Transverse colon (tissue), 4 donors: ENCODE measurements at places on chromosomes 13 and 19. TPM values are rescaled to one million over a fixed set of nuclear protein-coding genes. Genes with fewer than 3 reads are reported as not detected.

The ZMYM2 gene
- total RNA-seq, result 61.0 TPM

The TNFSF9 gene
- 0.95 TPM for total RNA-seq

The SERP2 gene
- total RNA-seq, result not detected

The INTS6 gene
- 25.7 TPM for total RNA-seq

The BEST2 gene
- total RNA-seq, result 147 TPM

The SLC25A23 gene
- 199 TPM for total RNA-seq

The ZNF536 gene
- total RNA-seq, result 1.00 TPM

The NCR1 gene
- total RNA-seq, result 1.9 TPM

The BORA gene
- total RNA-seq, result 8.9 TPM

The PODNL1 gene
- 15.3 TPM for total RNA-seq

The METTL21C gene
- total RNA-seq, result not detected

The KCNN1 gene
- total RNA-seq, result not detected

The MEDAG gene
- 8.7 TPM for total RNA-seq

DNA sequence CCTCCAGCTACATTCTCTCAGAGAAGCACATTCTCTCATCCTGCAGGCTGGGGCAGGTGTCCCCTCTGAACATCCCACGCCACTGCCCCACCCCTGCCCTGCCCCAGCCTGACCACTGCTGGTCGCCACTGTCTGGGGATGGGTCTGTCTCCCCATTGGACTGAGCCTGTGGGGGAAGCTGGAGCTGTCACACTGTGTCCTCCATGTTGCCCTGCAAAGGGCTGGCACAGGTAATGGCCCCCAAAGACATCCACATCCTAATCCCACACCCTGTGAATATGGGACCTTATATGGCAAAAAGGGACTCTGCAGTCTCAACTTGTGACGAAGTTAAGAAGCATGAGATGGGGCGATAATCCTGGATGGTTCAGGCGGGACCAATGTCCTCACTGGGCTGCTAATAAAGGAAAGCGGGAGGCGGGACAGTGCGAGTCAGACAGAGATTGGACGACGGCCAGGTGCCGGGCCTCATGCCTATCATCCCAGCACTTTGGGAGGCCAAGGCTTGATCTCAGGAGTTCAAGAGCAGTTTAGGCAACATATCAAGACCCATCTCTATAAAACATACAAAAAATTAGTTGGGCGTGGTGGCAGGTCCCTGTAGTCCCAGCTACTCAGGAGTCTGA, 9.1 kb downstream of the AP2S1 start:
- DNase-seq, result peak; percentile 39

DNA sequence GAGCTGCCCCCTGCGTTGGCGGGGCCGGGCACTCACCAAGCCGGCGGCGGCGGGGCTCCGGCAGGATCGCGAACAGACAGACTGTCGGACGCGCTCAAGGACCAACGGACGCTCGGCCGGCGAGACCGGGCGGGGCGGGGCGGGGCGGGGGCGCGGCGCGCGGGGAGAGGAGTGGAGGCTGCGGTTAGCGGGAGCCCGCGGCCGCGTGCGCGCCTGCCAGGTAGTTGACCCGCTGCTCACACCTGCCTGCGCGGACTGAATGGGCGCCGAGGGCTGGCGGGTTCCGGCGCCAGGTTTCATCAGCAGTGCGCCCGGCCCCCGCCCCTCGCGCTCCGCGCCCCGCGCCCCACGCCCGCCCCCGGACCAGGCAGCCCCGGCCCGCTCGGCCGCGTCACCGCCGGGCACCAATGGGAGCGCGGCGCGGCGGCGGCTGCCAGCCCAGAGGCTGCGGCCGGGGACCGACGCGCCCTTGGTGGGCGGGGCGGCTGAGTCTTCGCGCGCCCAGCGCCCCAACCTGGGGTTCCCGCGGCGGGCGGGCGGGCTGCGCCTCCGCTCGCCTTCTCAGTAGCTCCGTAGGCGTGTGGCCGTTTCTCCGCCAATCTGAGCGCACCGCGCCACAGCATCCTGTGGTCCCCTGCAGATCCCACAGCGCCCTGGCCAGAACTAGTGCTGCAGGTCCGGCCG, at the start of gene SLC7A1:
Gene SLC7A1, minus strand, starts transcription at position 309 of the 684 bp plus-strand sequence. CDS start 59,500 bp downstream, outside the sequence.
- DNase-seq, result peak; percentile 85

DNA sequence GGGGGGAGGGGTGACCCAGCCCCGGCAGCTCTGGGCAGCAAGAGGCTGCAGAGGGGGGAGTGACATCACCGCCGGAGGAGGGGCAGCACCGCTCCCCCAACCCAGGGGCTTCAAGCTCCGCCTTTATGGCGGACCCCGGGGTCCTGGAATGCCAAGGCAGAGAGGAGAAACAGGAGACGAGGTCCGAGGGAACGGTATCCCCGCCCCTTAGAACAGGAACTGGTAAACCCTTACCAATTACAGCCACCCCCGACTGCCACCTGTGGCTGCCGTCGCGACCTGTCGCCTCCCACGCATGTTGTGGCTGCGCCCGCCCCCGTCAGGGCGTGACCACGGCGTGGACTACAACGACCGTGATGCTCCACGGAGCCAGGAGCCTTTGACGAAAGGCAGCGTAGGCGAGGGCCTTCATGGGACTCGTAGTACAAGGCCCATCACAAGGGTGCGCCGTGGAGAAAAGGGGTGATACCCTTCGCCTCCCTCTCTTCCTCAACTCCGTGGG, 4.1 kb upstream of the KCNC3 start:
- DNase-seq, result peak; percentile 88

DNA sequence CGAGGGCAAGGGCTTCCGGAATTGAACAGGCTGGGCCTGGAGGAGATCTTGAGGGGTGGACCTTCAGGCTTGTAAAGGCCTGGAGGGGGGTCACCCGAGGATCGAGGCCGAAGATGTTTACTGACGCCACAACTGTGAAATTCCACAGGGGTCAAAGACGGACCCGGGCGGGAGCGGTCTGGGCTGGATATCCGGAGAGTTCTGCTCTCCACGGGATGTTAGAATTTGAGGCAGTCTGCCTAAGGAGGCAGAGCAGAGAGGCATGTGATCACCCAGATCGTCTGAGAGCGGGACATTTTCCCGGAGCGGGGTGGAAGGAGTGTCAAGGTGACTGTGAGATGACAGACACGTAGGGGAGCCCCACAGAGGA, 13.2 kb downstream of the KLHL26 start:
- DNase-seq, result no peak

GRCh38 chr19:30692181-30692811, 320.1 kb downstream of the ZNF536 start:
- DNase-seq, result no peak

DNA sequence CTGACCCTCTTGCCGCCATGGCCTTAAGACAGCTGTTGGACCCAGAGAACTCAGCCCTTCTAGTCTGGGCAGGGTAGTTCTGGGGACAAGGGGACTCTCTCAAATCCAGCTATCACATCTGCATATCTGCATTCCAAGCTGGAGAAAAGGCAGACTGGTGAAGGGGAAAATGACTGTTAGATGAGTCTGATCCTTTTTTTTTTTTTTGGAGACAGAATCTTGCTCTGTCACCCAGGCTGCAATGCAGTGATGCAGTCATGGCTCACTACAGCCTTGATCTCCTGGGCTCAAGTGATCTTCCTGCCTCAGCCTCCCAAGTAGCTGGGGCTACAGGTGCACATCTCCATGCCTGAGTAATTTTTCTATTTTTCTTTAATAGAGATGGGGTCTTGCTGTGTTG, 114.3 kb downstream of the SIPA1L3 start:
- DNase-seq, result no peak

DNA sequence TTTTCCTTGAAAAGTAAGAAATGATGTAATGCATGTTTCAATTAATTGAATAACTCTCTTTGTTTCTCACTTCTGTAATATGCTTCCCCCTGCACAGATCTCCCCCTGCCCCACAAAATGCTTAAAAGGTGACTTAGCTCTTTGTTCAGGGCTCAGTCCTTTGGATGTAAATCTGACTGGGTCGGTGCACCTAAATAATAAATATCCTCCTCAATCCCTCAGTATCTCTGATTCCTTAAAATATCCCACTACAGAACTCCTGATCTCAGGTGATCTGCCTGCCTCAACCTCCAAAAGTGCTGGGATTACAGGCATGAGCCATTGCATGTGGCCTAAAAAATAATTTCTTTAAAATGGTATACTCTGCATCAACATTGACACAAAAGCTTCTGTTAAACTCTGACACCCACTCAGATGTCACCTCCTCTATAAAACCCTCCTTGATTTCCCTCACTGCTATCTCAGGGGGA, 107.0 kb downstream of the ZNF429 start:
- DNase-seq, result no peak

DNA sequence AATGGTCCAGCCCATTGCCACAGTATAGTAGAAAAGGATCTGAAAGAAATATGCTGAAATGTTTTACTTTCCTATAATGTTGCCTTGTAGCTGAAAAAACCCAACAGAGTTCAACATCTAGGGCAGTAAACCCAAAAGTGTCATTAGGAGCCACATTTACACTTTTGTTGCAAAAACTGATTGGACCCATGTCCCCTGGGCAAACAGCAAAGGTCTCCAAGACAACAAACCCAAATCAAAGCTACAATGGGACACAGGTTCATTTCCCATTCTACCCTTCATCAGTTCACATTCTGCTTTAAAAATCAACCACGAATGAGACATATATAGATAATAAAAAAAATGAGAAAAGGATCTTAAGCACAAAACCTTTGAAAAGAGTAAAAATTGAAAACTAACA, 744.8 kb downstream of the PCDH17 start:
- DNase-seq, result no peak

- DNase-seq, result no peak
Measured at GRCh38 chr19:16376649-16377048, 52.0 kb downstream of the KLF2 start.

DNA sequence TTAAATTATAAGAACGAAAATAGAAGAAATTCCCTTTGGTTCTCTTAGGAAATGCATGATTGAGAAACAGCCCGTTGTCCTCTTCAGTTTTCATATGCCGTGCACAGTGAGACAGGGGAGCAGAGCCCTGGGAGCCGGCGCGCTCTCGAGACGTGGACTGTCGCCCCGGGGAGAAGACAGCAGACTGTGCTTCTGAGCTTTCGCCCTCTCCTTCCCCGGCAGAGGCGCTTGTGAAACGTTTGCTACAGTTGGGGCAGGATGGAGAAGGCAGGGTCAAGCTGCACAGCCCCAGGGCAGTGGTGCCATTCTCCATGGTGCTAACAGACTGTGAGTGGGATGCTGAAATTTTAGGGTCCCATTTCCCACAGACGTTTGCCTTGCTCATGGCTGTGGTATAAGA, 192.2 kb upstream of the KL start:
- DNase-seq, result no peak

DNA sequence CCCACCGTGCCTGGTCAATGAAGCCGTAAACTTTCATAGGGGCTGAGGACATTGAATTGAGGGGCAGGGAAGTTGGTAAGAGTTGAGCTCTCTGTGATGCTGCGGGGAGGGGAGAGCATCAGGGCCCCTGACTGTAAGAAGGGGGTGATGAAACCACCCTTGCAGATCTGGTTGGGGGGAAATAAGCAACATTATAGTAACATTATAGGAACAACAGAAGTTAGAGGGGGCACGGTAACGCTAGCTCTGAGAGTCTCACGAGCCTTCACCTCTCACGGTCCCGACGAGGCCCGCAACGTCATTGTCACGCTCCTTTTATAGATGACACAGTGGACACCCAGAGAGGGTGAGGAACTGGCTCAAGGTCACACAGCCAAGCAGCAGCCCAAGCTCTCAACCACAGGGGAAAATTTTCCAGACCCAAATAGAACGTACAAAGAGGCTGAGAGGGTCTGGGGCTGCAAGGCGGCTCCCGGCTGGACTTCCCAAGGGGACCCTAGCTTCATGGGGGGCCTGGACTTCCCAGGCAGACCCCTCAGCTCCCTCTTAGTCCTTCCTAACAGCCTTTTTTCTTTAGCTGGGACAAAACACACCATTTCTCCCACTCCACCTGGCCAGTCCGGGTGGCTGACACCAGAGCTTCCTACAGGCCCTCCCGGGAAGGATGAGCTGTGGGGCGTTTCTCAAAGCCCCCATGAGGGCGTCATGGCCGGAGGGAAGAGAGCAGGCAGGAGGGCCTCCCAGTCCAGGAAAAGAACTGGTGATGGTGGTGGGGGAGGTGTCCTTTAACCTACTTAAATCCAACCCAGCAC, 4.1 kb downstream of the TLE5 start:
- no peak for DNase-seq

- peak; percentile 66 for DNase-seq
Measured at GRCh38 chr19:12913011-12913561, 6.0 kb downstream of the SYCE2 start.

GRCh38 chr13:106291006-106291405, 244.5 kb downstream of the EFNB2 start:
- DNase-seq, result no peak

- DNase-seq, result peak; percentile 96
Measured at GRCh38 chr19:52397310-52398080, at the start of gene ZNF528. Gene ZNF528 (plus strand): TSS chr19:52397849. CDS start chr19:52402014, 4,165 bp downstream.

- DNase-seq, result no peak
Measured at GRCh38 chr13:29937841-29938240, 87.4 kb upstream of the UBL3 start.

DNA sequence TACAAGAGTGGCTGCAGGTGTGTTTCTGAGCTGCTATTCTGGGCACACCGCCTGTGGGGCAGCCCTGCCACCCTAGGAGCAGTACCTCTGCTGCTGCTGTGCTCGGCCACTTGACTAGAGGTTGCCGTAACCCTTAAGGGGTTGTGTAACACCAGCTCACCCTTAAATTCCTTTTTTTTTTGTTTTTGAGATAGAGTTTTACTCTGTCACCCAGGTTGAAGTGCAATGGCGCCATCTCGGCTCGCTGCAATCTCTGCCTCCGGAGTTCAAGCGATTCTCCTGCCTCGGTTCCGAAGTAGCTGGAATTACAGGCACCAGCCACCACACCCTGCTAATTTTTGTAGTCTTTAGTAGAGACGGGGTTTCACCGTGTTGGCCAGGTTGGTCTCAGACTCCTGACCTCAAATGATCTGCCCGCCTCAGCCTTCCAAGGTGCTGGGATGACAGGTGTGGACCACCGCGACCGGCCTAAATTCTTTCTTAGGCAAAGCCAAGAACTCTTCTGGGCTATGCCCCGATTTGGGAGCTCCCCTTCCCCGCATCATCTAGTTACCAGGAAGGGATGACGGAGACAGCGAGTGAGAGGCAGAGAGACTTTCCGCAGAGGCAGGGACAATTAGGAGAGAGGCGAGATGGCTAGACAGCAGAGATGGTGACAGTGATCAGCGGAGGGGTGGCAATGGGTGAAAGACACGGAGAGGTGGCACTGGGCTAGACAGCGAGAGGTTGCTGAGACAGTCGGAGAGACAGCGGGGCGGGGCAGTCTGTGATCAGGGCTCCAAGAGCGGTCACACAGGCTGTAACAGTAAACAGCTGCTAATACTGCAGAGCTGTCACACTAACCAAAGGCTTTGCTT, 4.4 kb upstream of the LILRA5 start:
- DNase-seq, result no peak

DNA sequence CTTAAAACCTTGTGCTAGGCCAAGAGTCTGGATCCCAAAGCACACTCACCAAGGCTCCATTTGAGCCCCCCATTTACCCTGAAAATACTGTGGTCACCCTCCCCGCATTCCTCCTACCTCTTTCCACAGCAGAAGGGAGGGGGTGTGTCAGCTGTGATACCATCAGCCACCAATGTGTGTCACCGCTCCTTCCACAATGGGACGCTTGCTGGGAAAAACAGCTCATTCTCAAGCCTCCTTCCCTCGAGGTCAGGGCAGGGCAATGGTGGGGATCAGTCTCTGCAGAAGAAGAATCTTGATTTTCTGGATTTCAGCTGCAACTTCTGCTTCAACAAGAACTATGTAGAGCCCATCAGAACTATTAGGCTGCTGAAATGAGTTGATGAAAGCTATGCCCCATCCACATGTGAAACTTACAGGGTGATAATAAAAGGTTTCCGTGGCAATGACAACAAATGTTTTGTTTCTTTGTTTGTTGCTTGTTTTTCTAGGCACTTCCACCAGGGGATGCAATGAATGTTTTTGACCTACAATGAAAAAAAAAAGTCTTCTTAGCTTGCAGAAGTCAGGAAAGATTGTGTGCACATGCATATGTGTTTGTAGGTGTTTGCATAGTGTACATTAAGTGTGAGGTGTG, 26.4 kb upstream of the ZNF507 start:
- no peak for DNase-seq
